Stimulated activated CD4-positive, alpha-beta T cell treated with anti-CD3 and anti-CD28 coated beads, Interleukin-4, amount 100 ng/mL, for 1 hour (primary cell): ENCODE measurements at places on chromosomes 2 and 18.

GRCh38 chr2:59882822-59883221, 670.6 kb downstream of the BCL11A start:
- DNase-seq = no peak

DNA sequence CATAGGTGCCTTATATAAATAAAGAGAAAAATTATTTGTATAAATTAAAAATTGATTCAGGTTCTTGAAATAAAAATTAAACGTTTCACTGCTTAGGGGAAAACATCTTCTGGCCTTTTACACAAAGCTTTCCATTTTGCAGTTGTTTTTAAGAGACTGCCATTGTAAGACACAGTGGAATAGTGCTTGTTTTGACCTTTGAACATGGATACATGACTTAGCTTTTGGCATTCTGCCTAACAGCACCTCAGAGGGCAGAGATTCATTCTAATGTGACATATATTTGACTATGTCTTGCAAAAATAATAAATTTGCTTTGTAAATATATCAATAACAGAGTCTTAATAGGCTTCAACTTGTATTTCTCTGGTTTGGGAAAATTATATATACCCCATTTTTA, 142.1 kb downstream of the SLC4A10 start:
- DNase-seq = no peak

- no peak for DNase-seq
Measured at GRCh38 chr2:186027922-186028321, 289.3 kb downstream of the FSIP2 start.

DNA sequence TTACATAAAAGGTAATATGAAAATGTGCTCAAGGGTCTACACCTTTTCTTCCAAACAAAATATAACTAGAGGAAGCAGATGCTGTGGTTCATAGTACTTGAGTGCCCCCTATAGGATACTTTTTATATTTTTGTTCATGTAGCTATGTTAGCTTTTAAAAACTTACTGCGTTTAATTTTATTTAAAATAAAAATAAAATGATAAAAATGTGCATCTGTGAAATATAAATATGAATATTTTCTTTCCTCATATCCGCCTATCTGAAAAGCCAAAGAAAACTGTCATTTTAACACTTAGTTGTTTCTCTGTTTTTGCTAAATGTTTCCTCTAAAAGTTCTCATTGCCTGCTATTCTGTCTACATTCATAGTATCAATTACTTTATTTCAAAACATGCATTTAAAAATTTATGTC, 9.6 kb upstream of the LRP1B start:
- DNase-seq = no peak

DNA sequence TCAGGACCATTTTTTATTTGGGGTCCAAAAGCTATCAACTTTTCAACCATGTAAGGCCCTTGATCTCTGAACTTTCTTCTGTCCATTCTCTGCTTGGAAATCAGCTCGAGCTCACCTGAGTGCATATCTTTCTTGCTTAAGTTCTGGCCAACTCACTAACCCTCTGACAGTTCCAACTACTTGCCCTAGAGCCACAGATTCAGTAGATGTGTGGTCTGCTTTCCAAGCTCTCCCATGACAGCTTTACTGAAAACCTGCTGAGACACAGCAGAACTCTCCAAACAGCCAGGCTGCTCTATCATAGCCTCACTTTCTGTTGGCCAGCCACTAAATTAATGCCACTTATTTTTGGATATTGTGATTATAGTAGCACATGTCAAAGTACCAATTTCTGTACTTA, 21.2 kb upstream of the IKZF2 start:
- no peak for DNase-seq

GRCh38 chr18:55090564-55091188, 131.4 kb upstream of the CCDC68 start:
- DNase-seq = no peak

GRCh38 chr2:131151398-131151797, 46.3 kb downstream of the PLEKHB2 start:
- DNase-seq = no peak

- no peak for DNase-seq
Measured at GRCh38 chr18:31970617-31971016, 27.7 kb upstream of the TRAPPC8 start.

DNA sequence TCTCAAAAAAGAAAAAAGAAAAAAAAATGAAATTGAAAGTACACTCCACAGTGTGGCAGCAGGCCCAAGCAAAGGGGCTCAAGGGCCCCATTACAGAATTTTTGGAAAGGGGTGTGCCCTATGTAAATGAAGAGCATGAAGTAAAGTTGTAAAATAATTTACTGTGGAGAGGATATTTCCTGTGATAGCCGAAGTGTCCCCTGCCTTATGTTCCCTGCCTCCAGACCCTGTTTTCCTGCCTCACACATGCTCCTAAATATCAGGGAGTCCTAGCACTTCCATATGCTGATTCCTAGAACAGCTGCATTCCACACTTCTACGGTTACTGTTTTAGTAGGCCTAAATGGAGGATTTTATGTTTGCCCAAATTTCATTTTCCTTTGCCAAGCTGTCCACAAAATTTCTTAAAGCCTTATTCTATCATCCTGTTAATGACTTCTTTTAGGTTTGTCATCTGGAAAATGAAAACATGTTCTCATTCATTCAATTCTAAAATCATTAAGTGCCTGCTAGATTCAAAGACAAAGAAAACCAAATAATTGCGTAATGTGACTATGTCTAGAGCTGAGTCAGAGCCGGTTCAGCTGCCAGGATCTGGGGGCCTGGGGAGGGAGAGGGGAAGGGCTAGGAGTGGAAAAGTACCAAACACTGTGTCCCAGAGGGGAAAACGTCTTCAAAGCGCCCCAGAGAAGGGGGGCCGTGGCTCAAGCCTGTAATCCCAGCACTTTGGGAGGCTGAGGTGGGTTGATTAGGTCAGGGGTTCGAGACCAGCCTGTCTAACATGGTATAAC, 25.9 kb upstream of the IMPA2 start:
- no peak for DNase-seq

DNA sequence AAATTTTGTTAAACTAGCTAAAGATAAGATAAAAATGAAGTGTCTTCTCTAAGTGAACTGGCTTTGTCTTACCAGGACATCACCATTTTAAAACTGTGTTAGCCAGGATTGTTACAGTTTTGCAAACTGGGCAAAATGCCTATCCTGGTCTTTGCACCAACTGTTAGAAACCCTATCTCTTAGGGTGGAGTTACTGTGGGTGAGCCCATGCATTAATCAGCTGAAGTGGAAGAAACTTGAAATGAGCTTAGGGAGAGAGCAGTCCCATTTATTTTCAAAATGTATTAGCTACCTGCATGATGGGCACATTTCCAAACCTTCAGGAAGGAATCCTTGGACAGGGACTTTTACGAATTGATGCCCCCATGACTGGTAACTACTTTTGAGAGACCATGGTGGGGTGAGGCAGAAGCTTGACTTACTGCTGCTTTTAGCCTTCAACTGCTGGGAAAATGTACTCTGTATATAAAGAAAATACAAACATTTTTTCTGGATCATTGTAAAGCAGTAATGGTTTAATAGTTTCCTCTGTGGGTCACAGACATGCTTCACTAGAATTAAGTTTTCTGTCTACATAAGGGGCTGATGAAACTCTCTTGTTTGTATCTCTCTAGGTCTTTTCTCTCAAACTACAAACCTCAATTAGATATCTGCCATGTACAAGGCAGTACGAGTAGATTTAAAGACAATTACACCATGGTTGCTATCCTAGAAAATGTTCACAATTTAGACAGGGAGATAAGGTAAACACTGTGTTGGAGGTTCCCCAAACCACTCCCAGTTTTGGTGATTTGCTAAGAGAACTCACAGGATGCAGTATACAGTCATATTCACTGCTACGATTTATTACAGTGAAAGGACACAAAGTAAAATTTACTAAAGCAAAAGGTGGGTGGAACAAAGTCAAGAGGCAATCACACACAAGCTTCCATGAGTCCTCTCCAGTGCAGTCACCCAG, 321.4 kb upstream of the MMADHC start:
- no peak for DNase-seq

- no peak for DNase-seq
Measured at GRCh38 chr2:1605102-1606045, 138.9 kb downstream of the PXDN start.
